NCI-H226 (cell line): ENCODE measurements at places on chromosomes 5 and 9.

- DNase-seq, result no peak
Observed at GRCh38 chr5:34035756-34036155, 7.3 kb downstream of the C1QTNF3 start.

DNA sequence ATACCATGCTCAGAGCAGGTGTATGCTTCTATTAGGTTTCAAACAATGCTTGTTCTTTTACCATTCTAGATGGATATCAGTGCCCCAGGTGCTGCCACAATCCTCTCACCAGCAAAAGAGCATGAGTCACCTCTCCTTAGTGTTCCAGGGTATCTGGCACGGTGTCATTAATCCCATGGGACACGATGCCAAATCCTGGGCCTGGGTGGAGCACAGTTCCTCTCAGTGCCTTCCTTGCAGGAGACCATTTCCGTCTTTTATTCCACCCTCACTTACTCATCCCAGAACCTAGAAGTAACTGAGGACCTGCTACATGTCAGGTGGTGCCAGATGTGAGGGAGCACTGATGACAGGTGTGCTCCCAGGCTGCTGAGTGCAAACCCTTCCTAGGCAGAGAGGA, 1.3 kb upstream of the OR13J1 start:
- no peak for DNase-seq

DNA sequence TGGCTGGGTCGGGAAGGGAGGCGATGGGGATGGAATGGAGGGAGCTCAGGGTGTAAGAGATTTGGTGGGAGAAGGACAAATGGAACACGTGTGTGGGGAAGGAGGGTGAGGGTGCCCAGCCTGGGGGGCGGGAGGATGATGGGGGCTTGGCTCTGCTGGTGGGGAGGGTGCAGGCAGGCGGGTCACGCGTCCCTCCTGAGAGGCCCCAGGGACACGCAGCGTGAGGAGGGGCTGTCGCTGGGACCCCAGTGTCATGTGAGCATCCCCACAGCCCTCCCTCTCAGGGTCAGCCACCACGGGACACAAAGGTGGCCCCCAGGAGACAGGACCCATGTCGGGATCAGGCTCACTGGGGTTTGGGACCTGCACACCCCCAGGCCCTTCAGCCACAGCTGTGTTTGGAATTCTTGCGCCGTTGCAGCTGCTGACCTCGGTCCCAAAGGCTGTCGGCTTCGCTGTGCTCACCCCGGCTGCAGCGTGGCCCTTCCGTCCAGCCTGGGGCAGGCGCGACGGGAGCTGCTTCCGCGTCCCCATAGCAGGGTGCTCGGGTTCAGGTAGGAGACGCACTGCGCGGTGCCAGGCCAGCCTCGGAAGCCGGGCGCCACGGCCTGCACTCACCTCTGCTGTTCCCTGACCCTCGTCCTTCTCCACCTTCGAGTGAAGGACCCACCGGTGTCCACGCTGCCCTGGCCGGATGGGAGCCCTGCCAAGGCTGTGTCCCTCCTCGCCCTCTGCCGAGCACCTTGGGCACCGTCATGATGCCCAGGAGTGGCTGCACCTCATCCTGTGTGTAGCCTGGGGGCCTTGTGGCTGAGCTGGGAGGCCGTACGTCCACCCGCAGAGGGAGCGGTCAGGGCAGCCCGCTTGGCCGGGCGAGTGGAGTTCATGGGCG, 5.4 kb downstream of the SLC6A19 start:
- no peak for DNase-seq

GRCh38 chr5:106097340-106097739, 1573.4 kb downstream of the EFNA5 start:
- peak; percentile 81 for DNase-seq

DNA sequence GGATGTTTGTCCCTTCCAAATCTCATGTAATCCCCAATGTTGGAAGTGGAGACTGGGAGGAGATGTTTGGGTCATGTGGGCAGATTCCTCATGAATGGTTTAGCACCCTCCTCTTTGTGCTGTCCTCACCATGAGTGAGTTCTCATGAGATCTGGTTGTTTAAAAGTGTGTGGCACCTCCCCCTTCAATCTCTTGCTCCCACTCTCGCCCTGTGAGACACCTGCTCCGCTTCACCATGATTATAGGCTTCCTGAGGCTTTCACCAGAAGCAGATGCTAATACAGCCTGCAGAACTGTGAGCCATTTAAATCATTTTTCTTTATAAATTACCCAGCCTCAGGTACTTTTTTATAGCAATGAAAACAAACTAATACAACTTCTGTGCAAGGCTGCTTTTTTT, 127.3 kb upstream of the CCDC152 start:
- DNase-seq, result no peak

- no peak for DNase-seq
Observed at GRCh38 chr5:157912621-157913325, 53.8 kb upstream of the CLINT1 start.

GRCh38 chr5:116457062-116457461, 117.6 kb downstream of the SEMA6A start:
- DNase-seq, result no peak

- no peak for DNase-seq
Observed at GRCh38 chr5:112586596-112587062, 151.1 kb upstream of the APC start.

GRCh38 chr5:53381-54174, 38.4 kb upstream of the PLEKHG4B start:
- DNase-seq, result peak; percentile 65

GRCh38 chr5:14545308-14545707, 36.3 kb upstream of the OTULINL start:
- DNase-seq, result no peak

DNA sequence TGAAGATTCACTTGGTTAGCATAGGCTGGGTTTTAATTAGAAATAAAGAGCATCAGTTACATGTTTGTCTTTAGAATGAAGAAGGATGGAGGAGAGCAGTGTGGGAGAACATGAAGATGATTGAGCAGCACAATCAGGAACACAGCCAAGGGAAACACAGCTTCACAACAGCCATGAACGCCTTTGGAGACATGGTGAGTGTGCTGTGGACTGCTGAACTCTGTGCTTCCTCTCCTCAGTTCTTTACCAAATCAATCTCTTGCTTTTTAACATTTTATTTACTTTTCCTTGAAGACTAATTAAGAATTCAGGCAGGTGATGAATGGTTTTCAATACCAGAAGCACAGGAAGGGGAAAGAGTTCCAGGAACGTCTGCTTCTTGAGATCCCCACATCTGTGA, 38.2 kb upstream of the SPATA31E1 start:
- DNase-seq, result no peak

GRCh38 chr9:69653261-69653660, 18.9 kb downstream of the APBA1 start:
- no peak for DNase-seq

GRCh38 chr5:16957304-16958196, 21.5 kb upstream of the MYO10 start:
- DNase-seq, result peak; percentile 94

GRCh38 chr9:130138171-130138653, 34.0 kb upstream of the NCS1 start:
- peak; percentile 96 for DNase-seq

GRCh38 chr9:70530716-70531115, 116.3 kb upstream of the KLF9 start:
- no peak for DNase-seq

GRCh38 chr5:91777671-91778070, 394.6 kb upstream of the ARRDC3 start:
- no peak for DNase-seq

- DNase-seq, result no peak
Observed at GRCh38 chr9:112176524-112176923, 1.4 kb upstream of the SUSD1 start.
